Fibroblast of pulmonary artery (primary cell): ENCODE measurements at places on chromosomes 2 and 18.

GRCh38 chr2:205494537-205495235, 187.6 kb upstream of the NRP2 start:
- no peak for DNase-seq

DNA sequence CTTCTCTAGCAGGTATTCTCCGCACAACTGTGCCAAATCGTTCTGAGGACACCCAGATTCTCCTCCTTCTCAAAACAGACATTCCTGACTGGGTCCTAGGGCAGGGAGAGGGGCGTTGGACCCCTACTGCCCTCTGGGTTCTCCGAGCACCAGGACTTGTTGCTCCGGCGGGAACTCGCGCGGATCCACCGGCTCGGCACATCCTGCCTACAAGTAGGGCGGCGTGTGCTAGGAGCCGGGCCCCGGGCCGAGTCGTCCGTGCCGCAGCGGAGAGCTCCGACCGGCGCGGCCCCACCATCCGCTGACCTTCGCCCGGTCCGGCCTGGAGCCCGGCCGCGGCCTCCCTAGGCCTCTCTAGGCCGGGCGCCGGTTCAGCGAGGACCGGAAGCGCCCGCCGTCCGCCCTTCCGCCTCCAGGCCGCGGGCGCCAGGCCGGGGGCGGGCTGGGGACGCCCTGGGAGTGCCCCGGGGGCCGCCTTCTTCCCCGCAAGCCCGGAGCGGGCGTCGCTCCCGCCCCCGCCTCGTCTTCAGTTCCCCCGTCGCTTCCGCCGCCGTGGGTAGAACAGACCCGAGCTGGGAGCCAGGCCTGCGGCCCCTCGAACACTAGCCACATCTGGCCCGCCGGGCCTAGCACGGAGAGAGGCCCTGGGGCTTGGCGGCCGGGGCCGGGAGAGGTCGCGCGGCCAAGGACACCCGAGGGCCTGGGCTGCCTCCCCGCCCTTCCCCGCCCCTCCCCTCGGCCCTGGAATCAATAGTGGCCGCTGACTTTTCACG, 7.6 kb upstream of the ONECUT2 start:
- DNase-seq: no peak

- no peak for DNase-seq
Measured at GRCh38 chr18:69659142-69659651, 258.5 kb downstream of the DOK6 start.

GRCh38 chr2:126843081-126843480, 55.6 kb upstream of the TEX51 start:
- DNase-seq: no peak

GRCh38 chr2:30165617-30166016, 18.8 kb downstream of the YPEL5 start:
- DNase-seq: no peak

DNA sequence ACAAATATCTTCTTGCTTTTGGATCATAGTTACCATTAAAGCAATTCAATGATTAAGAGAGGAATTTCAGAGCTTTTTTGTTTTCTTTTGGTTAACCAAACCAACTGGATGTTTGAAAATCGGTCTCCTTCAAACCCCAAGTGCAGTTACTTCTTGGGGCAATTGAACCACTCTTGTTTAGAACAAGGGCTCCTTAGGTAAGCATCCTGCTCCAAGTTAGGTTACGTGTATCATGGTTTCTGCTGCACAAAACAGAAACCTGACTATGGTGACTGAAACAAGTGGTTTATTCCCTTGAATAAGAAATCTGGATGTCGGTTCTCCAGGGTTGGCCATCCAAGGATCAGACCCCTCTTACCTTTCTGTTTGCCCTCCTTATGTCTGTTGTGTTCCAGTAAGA, 16.1 kb upstream of the LGALSL start:
- no peak for DNase-seq

GRCh38 chr2:105896765-105897163, 152.1 kb downstream of the NCK2 start:
- no peak for DNase-seq

GRCh38 chr2:237968048-237968862, 1.4 kb downstream of the UBE2F start:
- DNase-seq: peak; percentile 81

DNA sequence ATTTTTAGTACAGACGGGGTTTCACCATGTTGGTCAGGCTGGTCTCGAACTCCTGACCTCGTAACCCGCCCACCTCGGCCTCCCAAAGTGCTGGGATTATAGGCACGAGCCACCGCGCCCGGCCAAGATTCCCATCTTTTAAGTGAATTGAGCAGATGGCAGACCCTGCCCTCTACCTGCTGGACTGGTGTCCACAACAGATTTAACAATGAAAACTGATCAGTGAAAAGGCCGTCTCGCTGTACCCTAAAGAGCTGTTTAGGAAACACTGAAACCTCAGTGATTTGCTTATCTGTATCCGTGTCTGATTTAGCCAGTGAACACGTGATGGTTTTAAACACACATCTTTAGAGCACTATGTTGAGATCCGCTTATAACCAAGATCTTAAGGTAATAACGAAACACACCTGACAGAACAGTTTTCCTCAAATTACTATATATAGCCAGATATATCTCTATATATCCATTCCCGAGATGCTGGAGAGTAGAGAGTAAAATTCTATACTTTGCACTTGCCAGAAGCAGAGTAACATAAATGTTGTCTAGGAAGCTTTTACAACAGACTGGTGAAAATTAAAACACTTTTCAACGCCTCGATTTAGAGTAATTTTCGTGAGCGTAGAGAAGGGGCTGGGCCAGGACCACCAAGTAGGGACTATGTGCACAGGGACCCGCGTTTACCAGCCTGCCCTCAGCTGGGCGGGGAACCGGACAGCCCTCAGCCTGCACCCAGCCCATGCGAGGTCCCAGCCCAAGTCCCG, 594 bp downstream of the FAM161A start:
- peak; percentile 48 for DNase-seq

DNA sequence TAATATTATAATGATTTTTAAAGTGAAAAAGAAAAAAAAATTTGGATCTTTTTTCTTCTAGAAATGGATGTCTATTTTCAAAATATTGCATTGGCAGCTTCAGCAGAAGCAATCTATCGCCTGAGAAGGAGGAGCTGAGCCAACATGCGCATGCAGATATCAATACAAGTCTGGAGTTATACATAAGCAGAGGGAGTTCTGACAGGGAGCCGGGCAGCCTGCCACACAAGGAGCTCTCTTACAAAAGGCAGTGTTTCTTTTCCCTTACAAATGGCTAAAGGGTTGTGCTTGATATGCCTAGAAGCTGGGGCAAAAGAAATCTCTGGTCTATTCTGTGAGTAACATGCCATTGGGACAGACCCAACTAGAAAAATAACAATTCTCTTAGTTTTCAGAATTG, 291.9 kb upstream of the TRIB2 start:
- DNase-seq: peak; percentile 70

DNA sequence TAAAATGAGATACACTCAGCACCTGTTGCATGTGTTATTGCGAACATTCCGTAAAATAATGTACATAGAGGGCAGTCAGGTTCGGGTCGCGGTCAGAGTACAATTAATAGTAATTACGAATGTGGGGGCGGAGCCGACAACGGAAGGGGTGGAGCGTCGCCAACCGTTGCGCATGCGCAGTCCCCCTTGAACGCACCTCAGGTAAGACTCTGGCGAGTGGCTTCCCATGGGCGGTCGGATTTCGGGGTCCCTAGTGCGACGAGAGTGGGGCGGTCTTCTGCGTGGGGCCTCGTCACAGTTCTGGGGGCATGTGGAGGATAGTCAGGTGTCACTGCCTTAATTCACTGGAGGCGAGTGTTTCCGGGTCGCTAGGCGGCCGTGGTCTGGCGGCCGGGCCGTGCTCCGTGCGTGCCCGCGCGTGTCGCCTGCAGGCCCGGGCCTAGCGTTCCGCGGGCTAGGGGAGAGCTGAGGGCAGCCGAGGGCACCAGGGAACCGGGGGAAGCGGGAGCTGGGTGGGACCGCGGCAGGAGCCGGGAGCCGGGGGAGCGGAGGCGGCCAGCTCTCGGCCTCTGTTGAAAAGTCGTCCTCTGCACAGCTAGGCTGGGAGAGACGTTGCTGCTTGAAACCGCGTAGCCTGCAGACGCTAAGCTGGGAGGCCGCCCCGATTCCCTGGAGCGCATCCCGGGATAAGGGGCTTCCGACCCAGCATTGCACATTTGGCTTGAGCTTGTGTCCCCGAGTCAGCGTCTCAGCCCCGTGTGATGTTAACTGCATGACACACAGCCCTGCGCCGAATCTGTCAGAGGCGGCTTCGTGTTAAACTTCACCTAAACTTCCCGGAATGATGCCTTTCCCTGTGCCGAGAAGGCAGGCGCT, at the start of gene CEBPZOS:
Gene CEBPZOS (plus strand): TSS at position 177 of the 876 bp plus-strand sequence. CDS start 3,209 bp downstream, outside the sequence.
- DNase-seq: peak; percentile 82

DNA sequence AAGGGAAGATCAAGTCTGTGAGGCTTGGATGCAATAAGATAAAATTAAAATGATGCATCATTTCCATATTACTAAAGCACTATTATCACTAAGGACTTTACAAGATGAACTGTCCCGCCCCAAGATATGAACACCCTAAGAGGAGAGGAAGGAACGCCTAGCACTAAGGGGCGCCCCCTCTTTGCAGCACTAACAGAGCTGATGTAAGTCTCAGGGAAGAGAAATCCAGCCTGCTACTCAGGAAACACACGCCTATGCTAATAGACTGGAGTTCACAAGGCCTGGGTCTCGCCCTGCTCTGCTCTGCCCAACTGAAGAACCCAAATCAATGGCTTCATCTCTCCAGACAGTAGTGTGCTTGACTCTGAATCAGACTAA, 6.1 kb downstream of the INO80C start:
- no peak for DNase-seq

DNA sequence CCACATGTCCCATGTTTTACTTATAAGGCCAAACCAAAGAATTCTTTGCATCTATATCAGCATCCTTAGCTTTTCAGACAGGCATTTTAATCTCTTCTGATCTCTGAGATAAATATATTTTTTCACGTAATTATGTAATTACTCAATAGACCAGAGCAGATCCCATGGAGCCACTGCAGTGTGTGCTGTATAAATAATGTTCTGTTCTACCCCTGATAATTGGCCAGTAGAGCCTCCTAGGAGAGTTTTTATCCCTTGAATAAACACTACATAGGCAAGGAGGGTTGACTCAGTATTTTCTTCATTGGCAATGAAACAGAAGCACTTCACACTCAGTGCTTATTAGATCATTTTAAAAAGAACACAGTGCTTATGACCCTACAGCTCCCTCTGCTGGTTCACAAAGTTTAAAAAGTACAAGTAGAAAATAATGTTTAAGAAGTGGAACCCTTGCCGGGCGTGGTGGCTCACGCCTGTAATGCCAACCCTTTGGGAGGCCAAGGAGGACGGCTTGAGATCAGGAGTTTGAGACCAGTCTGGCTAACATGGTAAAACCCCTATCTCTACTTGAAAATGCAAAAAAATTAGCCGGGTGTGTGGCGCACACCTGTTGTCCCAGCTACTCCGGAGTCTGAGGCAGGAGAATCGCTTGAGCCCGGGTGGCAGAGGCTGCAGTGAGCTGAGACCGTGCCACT, 91.9 kb downstream of the PPP1R1C start:
- peak; percentile 91 for DNase-seq

DNA sequence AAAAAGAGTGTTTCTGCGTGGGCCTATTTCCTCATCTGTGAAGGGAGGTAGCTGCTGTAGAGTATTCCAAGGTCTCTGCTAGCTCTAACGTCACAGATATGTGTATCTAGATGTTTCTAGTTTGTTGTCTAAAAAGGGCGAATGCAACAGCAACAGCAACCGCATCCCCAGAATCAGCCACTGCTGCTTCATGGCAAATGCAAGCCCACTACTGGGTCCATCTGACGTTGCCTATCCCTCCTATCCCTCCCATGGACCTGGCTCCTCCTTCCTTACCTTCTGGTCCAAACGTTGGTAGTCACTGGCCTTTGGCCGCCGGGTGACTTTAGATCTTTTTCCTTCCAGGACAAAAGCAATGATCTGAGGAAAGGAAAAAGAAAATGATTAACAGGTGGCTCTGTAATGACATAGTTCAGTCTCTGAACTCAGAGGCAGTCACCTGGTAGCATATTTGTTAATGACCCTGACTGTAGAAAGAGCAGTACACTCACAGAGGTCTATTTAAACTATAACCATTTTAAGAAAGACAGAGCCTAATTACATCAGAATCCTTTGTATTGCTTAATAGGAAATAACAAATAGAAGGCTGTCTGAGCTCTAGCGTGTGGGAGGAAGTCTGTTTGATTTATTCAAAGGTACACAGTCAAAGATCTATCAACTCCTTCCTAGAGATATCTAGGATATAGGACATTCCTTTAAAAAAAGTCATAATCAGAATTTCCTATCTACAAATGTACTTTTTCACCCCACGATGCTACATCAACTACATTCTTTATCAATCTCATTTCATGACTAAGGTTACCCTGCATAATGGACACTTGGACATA, 2.9 kb downstream of the TGOLN2 start:
- DNase-seq: peak; percentile 75

GRCh38 chr2:127406454-127406853, 11.8 kb upstream of the PROC start:
- DNase-seq: no peak

DNA sequence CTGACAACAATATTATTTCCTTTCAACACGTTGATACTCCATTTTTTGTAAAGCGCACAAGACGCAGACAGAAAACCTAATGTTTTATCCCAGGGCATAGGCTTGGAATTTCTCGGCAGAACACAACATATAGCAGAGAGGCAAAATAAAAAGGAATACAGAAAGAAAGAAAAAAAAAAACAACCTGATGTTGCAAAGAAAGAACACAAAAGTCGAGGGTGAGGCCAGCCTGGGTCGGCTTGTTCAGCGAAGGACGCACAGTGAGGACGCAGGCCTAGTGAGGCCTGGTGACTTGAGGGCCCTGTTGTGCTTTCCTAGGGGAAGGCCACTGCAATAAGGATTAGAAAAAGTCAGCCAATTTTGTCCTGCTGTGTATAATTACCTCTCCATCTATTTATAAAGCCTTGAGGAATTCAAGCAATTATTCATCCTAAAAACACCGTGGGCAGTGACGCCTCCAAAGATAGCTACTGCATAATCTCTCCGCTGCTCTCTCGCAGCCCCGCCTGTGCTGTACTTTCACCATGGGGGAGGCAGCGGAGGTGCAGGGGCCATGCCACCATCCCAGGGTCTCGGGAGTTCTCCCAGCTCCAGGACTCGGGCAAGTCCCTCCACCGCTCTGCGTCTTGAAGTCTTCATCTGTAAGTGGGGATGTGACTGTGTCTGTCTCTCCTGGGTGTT, 61.9 kb upstream of the SH3RF3 start:
- DNase-seq: no peak

- no peak for DNase-seq
Measured at GRCh38 chr2:218327451-218328210, 29.0 kb upstream of the CATIP start.
